ENCODE measurements at places on chromosomes 13 and 19.

DNA sequence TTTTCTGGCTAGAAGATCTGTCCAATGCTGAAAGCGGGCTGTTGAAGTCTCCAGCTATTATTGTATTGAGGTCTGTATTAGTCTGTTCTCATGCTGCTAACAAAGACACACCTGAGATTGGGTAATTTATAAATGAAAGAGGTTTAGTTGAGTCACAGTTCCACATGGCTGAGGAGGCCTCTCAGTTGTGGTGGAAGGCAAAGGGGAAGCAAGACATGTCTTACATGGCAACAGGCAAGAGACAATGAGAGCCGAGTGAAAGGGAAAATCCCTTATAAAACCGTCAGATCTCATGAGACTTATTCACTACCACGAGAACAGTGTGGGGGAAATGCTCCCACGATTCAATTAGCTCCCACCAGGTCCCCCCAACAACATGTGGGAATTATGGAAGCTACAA lies 980.4 kb downstream of the SLITRK5 start:
- DNase-seq: no peak

GRCh38 chr19:46599716-46600373 lies 1.3 kb upstream of the CALM3 start:
- no peak for DNase-seq

DNA sequence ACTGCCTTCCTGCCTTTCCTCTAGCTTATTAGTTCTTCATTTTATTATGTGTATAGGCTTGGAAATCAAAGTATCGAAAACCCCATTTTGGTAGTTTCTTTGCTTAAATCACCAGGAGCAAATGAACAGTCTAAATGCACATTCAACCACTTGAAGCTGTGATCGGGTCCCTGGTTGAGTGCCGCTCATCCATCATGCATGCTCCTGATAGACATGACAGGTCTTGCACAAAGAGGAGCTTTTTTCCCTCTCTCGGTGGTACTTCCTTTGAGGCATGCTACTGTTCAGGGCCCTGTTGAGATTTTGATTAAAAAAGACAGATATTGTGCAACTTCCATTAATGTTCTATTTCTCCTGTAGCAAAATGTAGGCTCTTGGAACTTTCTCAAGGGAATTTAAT lies 185.8 kb downstream of the OLFM4 start:
- no peak for DNase-seq

- DNase-seq: peak; percentile 95
Observed at GRCh38 chr19:58439576-58440554, at the start of gene ZNF132. TSS of gene ZNF132 (minus strand) at chr19:58440153. CDS start at chr19:58439821, 332 bp downstream.

- no peak for DNase-seq
Observed at GRCh38 chr19:43780706-43781525, at the start of gene KCNN4. TSS of gene KCNN4 (minus strand) at chr19:43780973. CDS start at chr19:43780861, 112 bp downstream.

GRCh38 chr13:81140675-81141074 lies 799.7 kb upstream of the SPRY2 start:
- DNase-seq: no peak

- no peak for DNase-seq
Observed at GRCh38 chr19:28313633-28314032, 899.3 kb downstream of the UQCRFS1 start.

GRCh38 chr13:39512687-39513086 lies 90.3 kb downstream of the LHFPL6 start:
- DNase-seq: no peak

- DNase-seq: no peak
Observed at GRCh38 chr19:16627928-16628182, 149 bp downstream of the MED26 start.

DNA sequence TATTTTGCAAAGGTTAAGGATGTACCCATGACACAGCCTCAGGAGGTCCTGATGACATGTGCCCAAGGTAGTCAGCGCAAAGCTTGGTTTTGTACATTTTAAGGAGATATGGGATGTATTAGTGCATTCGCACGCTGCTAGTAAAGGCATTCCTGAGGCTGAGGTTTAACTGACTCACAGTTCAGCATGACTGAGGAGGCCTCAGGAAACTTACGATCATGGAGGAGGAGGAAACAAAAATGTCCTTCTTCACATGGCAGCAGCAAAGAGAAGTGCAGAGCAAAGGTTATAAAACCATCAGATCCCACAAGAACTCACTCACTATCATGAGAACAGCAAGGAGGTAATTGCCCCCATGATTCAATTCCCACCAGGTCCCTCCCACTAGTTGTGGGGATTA lies 1017.4 kb downstream of the EFNB2 start:
- no peak for DNase-seq

DNA sequence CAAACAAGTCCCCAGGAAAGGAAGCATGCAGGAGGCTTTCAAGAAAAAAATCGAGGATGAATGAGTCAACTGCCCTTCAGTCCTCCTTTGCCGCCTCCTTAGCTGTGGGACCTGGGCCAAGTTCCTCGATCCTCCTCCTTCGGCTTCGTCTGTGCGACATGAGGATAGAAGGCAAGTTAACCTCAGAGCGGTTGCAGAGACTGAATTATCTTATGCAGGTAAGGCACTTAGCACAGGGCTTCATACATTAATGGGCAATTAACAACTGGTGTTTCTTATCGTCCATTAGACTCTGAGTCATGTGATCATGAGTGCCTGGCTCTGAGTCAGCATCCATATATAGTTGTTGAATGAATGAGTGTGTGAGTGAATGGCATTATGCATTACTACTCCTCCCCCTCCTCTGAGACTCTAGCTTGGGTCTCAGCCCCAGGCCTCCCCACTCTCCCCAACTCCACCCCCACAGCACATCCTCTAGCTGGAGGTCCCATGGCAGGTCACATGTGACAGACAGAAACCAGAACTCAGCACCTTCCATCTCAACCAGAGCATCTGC lies 1.6 kb upstream of the TTC9B start:
- no peak for DNase-seq

GRCh38 chr13:106573284-106573846 lies 5.4 kb upstream of the ARGLU1 start:
- no peak for DNase-seq

DNA sequence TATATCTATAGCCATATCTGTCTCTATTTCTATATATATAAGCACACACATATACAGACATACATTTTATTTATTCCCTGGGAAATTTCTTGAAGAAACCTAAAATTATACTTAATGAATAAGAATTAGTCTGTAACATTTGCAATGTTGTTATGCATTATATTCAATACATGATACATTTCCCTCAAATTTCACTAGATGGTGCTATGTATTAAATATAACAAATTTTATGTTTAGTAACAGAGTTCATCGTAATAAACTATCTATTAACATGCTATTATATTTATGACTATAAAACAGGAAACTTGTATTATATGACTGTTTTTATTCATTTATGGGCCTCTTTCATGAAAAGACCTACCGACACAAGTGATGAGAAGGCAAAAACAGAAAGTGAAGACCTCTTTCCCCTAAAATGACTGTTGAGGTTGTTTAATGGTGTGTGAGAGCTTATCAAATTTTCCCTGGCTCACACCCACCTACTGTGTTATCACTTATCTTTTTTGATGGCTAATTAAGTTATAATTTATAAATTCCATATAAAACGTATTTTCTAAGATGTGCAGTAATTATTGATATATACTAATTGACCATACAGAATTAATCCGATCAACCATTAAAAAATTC lies 881.9 kb downstream of the SLITRK6 start:
- no peak for DNase-seq

- peak; percentile 77 for DNase-seq
Observed at GRCh38 chr19:50418176-50419021, at the start of gene SPIB. TSS of gene SPIB (plus strand) at chr19:50418938. CDS start at chr19:50418963, 25 bp downstream.

GRCh38 chr19:34662919-34663318 lies 14.0 kb downstream of the SCGB2B2 start:
- DNase-seq: no peak

GRCh38 chr19:22882797-22883196 lies 50.7 kb downstream of the ZNF723 start:
- DNase-seq: no peak

- no peak for DNase-seq
Observed at GRCh38 chr19:15138427-15138826, 31.2 kb downstream of the SYDE1 start.

DNA sequence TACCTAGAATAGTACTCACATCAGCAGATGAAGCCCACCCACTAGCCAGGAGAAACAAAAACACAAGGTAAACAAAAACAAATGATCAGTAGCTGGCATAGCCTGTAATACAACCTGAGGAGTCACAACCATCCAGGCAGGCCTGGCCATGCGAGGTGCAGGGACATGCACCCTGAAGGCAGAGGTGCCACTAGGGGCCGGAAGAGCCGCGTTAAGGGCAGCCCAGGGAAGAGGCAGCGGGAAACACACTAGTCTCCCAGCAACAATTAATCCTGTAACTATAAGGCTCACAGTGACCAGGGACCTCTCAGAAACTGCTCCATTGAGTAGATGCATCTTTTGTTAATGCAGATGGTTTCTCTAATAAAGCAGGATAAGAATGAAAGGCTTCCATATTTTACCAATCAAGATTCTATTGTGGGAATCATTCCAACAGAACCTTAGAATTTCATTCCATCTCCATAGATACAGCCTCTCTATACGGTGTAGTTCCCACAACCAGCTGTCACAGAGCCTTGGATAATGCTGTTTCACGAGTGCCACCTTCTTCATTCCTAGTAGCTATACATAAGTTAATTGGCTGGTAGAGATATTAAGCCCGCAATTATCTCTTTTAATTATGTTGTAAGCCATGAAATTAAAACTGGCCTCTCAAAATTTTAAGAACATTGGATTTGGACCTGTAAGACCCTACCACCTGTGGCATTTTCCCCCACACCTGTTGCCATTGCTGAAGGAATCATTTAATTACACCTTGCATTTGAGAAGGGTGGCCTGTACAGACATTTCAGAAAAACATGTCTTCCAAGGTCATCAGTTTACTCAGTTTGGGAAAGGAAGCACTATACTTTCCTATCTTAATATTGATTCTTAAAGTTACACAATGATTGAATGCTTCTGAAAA lies 28.7 kb downstream of the ANKRD10 start:
- no peak for DNase-seq

- DNase-seq: no peak
Observed at GRCh38 chr13:50353651-50354415, 338.6 kb downstream of the KCNRG start.

- peak; percentile 43 for DNase-seq
Observed at GRCh38 chr19:49614096-49614833, 23.3 kb downstream of the PRR12 start.

- no peak for DNase-seq
Observed at GRCh38 chr13:111552891-111553655, 232.6 kb downstream of the TEX29 start.

GRCh38 chr13:112928972-112929782 lies 39.8 kb upstream of the MCF2L start:
- peak; percentile 44 for DNase-seq

- no peak for DNase-seq
Observed at GRCh38 chr13:91240341-91240740, 107.1 kb upstream of the MIR17HG start.

DNA sequence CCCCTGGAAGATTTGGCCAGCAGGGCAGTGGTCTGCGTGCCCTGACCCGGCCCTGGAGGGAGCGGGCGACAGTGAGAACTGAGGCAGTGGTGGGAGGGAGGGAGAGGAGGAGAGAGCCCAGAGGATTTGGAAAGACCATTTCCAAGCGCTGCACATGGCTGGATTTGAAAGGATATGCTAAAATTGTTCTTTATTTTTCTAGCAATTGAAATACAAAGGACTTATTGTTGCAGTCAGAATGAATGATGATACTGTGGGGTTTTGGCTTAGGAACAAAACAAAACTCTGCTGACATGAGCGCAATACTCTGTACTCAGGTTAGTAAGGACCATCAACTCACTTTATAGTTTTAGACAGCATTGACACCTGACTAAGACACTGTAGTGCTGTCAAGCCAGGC lies 69.5 kb downstream of the TNFRSF19 start:
- DNase-seq: no peak

- DNase-seq: no peak
Observed at GRCh38 chr19:58170860-58171259, 12.0 kb upstream of the ZNF274 start.

GRCh38 chr19:4500841-4501591 lies 17.3 kb downstream of the PLIN4 start:
- peak; percentile 70 for DNase-seq

DNA sequence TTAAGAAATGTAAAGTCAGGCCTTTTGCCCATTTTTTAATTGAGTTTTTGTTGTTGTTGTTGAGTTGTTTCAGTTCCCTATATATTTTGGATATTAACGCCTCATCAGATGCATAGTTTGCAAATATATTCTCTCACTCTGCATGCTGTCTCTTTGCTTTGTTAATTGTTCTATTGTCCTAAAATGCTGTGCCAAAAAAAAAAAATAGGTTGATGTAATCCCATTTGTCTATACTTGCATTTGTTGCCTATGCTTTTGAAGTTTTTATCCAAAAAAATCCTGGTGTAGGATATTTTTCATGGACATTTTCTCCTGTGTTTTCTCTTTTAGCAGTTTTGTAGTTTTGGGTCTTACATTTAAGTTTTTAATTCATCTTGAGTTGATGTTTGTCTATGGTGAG lies 163.3 kb upstream of the STARD13 start:
- no peak for DNase-seq

- DNase-seq: no peak
Observed at GRCh38 chr13:44921931-44922758, 67.1 kb downstream of the NUFIP1 start.

GRCh38 chr19:3506384-3507340 lies 551 bp downstream of the FZR1 start:
- DNase-seq: no peak

DNA sequence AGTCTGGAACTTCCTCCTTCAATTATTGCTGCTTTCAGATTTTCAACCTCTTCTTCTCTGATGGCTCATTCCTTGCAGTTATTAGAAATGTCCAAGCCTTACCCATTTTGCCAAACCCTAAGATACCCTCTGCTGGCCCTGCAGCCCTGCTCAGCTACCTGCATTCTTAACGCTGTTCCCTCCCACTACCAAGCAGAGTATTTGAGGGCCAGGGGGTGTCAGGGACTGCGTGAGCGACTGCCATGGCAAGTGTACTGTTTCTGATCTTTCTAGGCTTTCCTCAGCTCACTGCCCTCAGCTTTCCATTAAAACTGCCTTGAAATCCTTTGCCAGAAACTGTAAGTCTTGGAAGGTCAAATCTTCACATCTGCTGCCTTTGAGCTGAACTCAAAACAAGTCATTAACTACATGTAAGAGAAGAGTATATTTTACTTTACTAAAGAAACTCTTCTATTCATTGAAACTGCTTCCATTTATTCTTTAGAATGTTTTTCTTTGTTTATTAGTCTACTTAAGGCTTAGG lies 41.0 kb downstream of the HS6ST3 start:
- DNase-seq: no peak

Measured in upper lobe of left lung (tissue), 6 donors.